Osteoblast (primary cell): ENCODE measurements at places on chromosomes 6 and 20. TPM values are rescaled to one million over a fixed set of nuclear protein-coding genes. Genes with fewer than 3 reads are reported as not detected.

GRCh38 chr6:33698494-33698893, 13.0 kb downstream of the UQCC2 start:
- peaks cover 68% of the 10 kb centered on the region for H3K36me3 ChIP-seq
- H3K27me3 ChIP-seq, result no peaks in the 10 kb centered on the region
- H3K4me3 ChIP-seq, result no peak overlapping the region
- no peak for DNase-seq
- H3K27ac ChIP-seq, result no peak overlapping the region

DNA sequence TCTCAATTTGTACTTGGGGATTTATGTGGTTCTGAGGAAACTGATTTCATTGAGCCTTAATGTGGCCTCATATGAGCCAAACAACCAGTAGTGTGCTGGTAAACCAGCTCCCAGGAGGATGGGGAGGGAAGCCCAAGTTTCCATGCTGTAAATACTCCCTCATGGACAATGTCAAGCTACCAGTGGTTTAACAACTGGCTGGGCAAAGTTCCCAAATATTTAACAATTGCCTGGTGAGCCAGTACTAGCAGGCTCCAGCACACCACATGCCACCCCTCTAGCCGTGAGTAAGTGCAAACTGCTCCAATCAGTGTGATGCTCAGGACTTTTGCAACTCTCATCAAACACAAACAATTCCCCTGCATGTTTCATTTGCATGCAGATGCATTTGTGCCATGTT, 19.2 kb upstream of the CDKN1A start:
- no peaks in the 10 kb centered on the region for H3K36me3 ChIP-seq
- peaks cover 5% of the 10 kb centered on the region for H3K27me3 ChIP-seq
- no peak overlapping the region for H3K4me3 ChIP-seq
- H3K27ac ChIP-seq, result peak overlapping the region; percentile 54

DNA sequence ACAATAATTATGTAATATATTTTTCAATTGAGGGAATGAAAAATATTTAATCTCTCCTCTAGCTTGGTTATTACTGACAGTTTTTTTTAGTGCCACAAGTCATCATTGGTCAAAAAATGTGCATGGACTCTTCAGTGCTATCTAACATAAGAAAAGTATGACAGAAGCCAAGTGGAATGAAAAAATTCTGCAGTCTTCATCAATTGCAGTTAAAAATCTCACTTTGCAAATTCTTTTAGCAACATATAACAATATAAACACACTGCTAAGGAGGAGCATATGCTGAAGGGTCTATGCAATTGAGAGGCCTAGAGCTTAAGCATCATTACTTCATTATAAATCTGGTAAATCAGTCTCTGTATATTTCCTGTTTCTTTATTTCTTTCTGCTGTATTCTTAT, 175.1 kb downstream of the ARHGAP18 start:
- no peak overlapping the region for H3K27ac ChIP-seq
- no peak for DNase-seq
- no peaks in the 10 kb centered on the region for H3K27me3 ChIP-seq
- no peaks in the 10 kb centered on the region for H3K4me1 ChIP-seq
- H3K4me3 ChIP-seq, result no peak overlapping the region

- peak overlapping the region; percentile 51 for H3K4me3 ChIP-seq
- peaks cover 20% of the 10 kb centered on the region for H3K36me3 ChIP-seq
- peak overlapping the region; percentile 79 for H3K27ac ChIP-seq
- peaks cover 45% of the 10 kb centered on the region for H3K4me1 ChIP-seq
- peak; percentile 90 for DNase-seq
Observed at GRCh38 chr20:31674895-31675827, 37.4 kb downstream of the COX4I2 start.

- DNase-seq, result peak; percentile 60
- no peaks in the 10 kb centered on the region for H3K27me3 ChIP-seq
- no peak overlapping the region for H3K4me3 ChIP-seq
- peaks cover 30% of the 10 kb centered on the region for H3K4me1 ChIP-seq
Observed at GRCh38 chr6:142374965-142375733, 73.3 kb downstream of the ADGRG6 start.

DNA sequence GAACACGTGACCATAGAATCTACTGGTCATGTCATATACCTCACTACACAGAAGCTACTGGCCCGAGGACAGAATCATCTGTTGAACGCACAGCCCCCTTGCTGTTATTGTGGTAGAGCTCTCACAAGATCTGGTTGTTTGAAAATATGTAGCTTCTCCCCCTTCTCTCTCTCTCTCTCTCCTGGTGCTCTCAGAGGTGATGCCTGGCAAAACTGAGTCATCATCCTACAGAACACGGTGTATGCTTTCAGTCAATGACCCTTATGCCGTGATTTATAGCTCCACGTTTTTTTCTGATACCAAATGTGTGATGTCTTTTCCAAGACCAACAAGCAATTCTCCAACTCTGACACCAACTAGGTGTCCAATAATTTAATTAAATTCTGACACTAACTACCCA, 13.0 kb upstream of the RBM24 start:
- no peak overlapping the region for H3K27ac ChIP-seq
- no peaks in the 10 kb centered on the region for H3K27me3 ChIP-seq
- DNase-seq, result no peak
- no peaks in the 10 kb centered on the region for H3K36me3 ChIP-seq
- peaks cover 11% of the 10 kb centered on the region for H3K4me1 ChIP-seq

GRCh38 chr6:108869876-108870275, 21.7 kb downstream of the ARMC2 start:
- DNase-seq, result no peak
- no peak overlapping the region for H3K4me3 ChIP-seq
- no peak overlapping the region for H3K27ac ChIP-seq
- H3K4me1 ChIP-seq, result peaks cover 20% of the 10 kb centered on the region
- H3K36me3 ChIP-seq, result no peaks in the 10 kb centered on the region

The IRF4 gene
- under 0.01 TPM in 2 replicates for total RNA-seq

The SLC17A2 gene
- not detected in 2 replicates for total RNA-seq

GRCh38 chr6:34003962-34004361, 141.9 kb downstream of the GRM4 start:
- peaks cover 6% of the 10 kb centered on the region for H3K27me3 ChIP-seq
- no peaks in the 10 kb centered on the region for H3K36me3 ChIP-seq
- DNase-seq, result no peak
- H3K4me1 ChIP-seq, result no peaks in the 10 kb centered on the region
- no peak overlapping the region for H3K27ac ChIP-seq

DNA sequence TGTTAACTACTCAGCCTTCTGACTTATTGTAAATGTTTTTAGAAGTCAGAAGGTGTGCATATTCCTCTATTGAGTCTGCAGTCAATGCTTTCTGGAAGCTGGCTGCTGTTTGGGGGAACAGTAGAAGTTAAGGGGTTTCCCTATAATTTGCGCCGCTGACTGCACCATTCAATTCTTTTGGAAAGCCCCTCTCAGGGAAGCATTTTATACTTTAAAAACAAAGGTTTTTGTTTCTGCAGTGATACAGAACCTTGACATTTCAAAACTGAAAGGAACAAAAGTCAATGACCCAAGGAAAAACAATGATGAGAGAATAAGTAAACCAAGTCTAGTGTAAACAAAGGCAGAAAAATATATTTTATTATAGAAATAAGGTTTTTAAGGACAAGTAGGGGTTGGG, 120.8 kb upstream of the TNFAIP3 start:
- no peak for DNase-seq
- no peaks in the 10 kb centered on the region for H3K4me1 ChIP-seq
- no peak overlapping the region for H3K27ac ChIP-seq
- no peak overlapping the region for H3K4me3 ChIP-seq
- H3K36me3 ChIP-seq, result no peaks in the 10 kb centered on the region

GRCh38 chr6:16319813-16320532, 81.6 kb downstream of the GMPR start:
- peaks cover 69% of the 10 kb centered on the region for H3K4me1 ChIP-seq
- H3K4me3 ChIP-seq, result peak overlapping the region; percentile 63
- peak overlapping the region; percentile 98 for H3K27ac ChIP-seq
- no peaks in the 10 kb centered on the region for H3K36me3 ChIP-seq
- H3K27me3 ChIP-seq, result no peaks in the 10 kb centered on the region

DNA sequence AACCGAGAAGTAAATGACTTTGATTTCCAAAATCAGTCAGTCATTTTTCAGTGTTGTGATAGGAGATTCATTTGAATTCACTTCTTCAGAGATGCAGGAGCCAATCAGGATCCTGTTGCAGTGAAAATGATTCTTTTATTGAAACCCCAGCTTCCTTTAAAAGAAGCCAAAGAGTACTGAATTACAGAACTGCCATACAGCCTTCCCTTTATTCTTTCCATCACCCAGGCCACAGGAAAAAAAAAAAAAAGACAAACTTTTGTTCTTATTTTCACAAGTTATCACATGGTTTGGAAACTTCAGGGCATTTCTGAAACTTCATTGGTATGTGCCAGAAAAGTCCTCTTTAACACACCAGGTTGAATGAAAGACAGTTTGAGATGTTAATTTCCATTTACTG, 1.8 kb upstream of the CARMIL1 start:
- H3K27ac ChIP-seq, result no peak overlapping the region
- H3K4me3 ChIP-seq, result no peak overlapping the region
- H3K36me3 ChIP-seq, result no peaks in the 10 kb centered on the region
- H3K4me1 ChIP-seq, result peaks cover 24% of the 10 kb centered on the region

DNA sequence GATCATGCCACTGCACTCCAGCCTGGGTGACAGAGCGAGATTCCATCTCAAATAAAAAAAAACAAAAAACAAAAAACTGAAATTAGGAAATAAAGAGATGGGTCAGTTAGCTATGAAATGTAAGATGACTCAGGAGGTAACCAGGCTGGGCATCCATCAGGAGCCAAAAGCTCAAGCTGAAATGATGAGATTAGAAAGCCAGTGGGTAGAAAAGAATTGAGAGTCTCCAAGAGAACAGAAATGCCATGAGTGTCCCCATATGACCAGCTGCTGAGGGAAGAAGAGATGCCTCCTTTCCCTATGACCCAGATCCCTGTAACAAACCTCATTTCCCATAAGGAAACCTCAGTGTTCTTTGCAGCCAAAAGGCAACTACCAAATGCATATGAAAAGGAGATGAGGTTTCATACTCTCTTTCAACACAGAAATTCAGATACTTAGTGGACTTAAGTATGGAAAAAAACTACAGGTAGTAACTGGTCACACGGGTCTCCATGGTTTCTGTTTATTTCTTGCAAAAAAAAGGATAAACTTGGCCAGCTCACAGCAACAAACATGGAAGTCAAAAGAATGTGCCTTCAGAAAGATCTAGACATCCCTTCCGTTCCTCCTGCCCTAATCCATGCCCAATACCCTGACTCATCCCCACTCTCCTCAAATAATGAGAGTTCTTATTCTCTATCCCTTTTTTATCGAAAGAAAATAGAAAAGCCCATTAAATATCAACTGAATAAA, 8.1 kb downstream of the ARHGAP18 start:
- DNase-seq, result peak; percentile 53
- no peaks in the 10 kb centered on the region for H3K27me3 ChIP-seq
- H3K27ac ChIP-seq, result peak overlapping the region; percentile 95
- H3K4me3 ChIP-seq, result peak overlapping the region; percentile 36
- H3K36me3 ChIP-seq, result peaks cover 5% of the 10 kb centered on the region

DNA sequence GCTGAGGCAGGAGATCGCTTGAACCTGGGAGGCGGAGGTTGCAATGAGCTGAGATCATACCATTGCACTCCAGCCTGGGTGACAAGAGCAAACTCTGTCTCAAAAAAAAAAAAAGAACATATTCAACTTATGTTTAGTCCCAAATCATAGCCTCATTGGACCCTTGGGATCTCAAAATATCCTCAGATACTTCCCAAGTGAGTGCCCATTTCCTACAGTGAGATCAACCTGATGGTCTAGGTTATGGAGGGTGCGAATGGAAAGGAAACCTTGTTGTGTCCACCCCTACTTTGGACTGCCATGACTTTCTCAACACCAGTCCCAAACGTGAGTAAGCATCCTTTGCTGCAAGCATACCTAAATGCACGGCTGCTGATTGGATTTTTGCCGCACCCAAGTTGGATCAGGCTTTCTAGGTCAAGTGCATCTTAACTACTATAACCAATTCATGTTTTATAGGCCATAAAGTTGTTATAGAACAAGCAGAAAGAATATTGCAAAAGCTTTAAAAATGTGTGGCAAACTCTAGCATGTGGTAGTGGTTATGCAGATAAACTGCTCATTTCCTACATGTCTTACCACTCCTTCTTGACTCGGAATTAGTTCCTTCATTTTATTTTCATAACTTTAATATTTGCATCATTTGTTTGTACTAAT, 131.2 kb downstream of the PLEKHG1 start:
- peaks cover 12% of the 10 kb centered on the region for H3K27me3 ChIP-seq
- H3K4me1 ChIP-seq, result no peaks in the 10 kb centered on the region
- H3K27ac ChIP-seq, result no peak overlapping the region

DNA sequence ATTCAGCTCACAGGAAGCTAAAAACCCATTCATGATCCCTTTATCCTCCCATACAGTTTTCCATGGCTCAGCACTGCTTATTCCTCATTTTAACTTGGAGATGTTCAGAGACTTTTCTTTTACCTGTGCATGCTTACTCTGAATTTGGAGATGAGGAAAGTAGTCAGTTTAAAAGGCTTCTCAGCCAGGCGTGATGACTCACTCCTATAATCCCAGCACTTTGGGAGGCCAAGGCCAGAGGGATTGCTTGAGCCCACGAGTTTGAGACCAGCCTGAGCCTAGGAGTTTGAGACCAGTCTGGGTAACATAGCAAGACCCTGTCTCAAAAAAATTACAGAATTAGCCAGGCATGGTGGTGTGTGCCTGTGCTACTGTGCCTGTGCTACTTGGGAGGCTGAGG, 30.3 kb upstream of the TMEM217 start:
- no peaks in the 10 kb centered on the region for H3K27me3 ChIP-seq
- H3K36me3 ChIP-seq, result peaks cover 48% of the 10 kb centered on the region
- no peaks in the 10 kb centered on the region for H3K4me1 ChIP-seq

DNA sequence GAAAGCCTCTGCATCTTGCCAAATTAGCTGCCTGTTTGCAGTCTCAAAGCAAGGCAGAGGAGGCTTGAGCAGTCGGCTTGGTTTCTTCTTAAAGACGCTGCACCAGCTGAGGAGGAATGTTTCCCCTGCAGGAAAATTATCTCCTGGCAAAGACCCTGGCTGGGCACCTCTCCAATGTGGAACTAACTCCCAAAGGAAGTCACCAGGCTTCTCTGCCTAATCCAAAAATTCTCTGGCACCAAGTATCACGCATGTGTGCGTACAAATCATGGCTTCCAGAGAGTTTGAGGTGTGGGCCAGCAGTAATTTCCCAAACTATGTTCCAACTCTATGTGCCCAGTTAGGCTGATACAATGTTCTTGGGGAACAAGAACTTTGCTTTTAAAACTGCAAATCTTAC, 176.2 kb downstream of the KIF16B start:
- H3K36me3 ChIP-seq, result no peaks in the 10 kb centered on the region
- H3K4me1 ChIP-seq, result peaks cover 3% of the 10 kb centered on the region
- no peaks in the 10 kb centered on the region for H3K27me3 ChIP-seq
- no peak overlapping the region for H3K4me3 ChIP-seq
- DNase-seq, result no peak
- no peak overlapping the region for H3K27ac ChIP-seq

DNA sequence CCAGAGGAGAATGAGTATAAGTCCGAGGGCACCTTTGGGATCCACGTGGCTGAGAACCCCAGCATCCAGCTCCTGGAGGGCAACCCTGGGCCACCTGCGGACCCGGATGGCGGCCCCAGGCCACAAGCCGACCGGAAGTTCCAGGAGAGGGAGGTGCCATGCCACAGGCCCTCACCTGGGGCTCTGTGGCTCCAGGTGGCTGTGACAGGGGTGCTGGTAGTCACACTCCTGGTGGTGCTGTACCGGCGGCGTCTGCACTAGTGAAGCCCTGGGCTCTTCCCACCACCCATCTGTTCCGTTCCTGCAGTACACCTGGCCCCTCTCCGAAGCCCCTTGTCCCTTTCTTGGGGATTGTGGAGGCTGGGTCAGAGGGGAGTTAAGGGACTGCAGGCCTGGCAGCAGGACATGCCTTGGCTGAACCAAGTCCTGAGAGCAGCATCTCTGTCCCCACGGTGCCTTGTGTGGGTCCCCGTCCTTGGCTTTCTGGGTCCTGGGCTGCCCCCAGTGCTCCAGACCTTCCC, 19.3 kb downstream of the MAVS start:
- no peaks in the 10 kb centered on the region for H3K27me3 ChIP-seq
- DNase-seq, result peak; percentile 62
- peaks cover 68% of the 10 kb centered on the region for H3K36me3 ChIP-seq
- H3K4me1 ChIP-seq, result no peaks in the 10 kb centered on the region
- H3K27ac ChIP-seq, result no peak overlapping the region
- no peak overlapping the region for H3K4me3 ChIP-seq
